Heart left ventricle (tissue), 16 donors: ENCODE measurements at places on chromosomes 11 and 22. TPM values are rescaled to one million over a fixed set of nuclear protein-coding genes. Genes with fewer than 3 reads are reported as not detected.

GRCh38 chr11:104652996-104653395 is 245.3 kb downstream of the CASP12 start:
- no peak for DNase-seq

- DNase-seq = no peak
These were observed 112.5 kb upstream of the ANO3 start for GRCh38 chr11:26219183-26220117.

- no peak for DNase-seq
These were observed 8.4 kb downstream of the APOBEC3A start for GRCh38 chr22:38965614-38966379.

GRCh38 chr22:35973388-35973787 is 55.2 kb downstream of the RBFOX2 start:
- no peak for DNase-seq

GRCh38 chr11:19819148-19819547 is 106.5 kb downstream of the NAV2 start:
- no peak for DNase-seq

DNA sequence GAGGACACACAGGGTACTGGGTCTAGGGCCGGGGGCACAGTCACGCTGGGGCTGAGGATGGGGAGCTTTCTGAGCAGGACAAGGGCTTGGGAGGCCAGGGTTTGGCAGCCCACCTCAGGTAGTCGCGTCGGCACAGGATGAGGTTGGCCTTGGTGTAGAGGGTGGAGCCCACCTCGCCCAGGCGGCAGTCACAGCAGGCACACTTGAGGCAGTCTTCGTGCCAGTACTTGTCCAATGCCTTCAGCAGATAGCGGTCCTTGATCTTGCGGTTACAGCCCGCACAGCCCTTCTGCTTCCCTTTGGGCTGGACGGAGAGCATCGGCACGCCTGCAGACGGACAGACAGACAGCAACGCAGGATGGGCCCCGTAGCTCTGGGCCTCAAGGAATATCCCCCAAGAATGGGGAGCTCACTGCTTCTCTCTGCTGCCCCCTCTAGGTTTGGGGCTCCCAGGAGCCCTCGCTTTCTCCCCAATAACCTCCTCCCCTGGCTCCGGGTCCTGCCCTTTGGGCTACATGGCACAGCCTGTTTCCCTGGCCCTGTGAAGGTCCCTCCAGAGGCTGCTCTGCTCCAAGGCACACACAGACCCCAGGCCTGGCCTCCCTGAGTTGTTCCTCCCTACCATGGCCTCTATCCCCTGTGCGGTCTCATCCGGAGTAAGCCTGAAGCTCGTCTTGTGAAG is 33.4 kb downstream of the LMO1 start:
- DNase-seq = no peak

- DNase-seq = no peak
These were observed 1068.9 kb downstream of the OPCML start for GRCh38 chr11:132463295-132464002.

- DNase-seq = no peak
These were observed 14.0 kb downstream of the EP300 start for GRCh38 chr22:41106122-41106968.

The RNF169 gene
- 10.7 TPM for total RNA-seq

The OR2D2 gene
- not detected for total RNA-seq

The WNT7B gene
- total RNA-seq = not detected

The IFITM10 gene
- total RNA-seq = 0.23 TPM

The EHF gene
- 0.56 TPM for total RNA-seq

The SORL1 gene
- 19.7 TPM for total RNA-seq
